ENCODE measurements at places on chromosomes 7 and 10.

DNA sequence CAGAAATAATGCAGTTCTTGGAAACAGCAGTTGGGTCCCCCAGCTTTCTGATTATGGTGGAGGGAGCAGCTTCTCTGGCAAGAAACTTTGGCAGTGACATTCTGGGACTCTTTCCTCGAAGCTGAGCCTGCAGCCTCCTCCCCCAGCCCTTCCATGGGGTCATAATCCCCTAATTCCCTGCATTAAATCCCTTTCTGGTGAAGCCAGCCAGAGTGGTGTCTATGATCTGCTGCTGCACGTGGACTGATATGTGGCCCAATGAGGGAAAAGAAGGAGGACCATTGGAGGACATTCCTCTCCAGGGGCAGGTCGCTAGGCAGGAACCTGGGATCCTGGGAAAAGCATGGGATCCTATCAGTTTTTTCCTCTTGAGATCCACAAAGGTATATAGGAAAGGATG lies 470.5 kb downstream of the RPS24 start:
- no peaks in the 10 kb centered on the region for H3K36me3 ChIP-seq
- no peak overlapping the region for H3K27ac ChIP-seq
- DNase-seq: no peak
- no peaks in the 10 kb centered on the region for H3K4me1 ChIP-seq

GRCh38 chr10:24344279-24344678 lies 135.3 kb downstream of the KIAA1217 start:
- no peak overlapping the region for H3K27ac ChIP-seq
- no peak overlapping the region for H3K4me3 ChIP-seq
- DNase-seq: no peak
- H3K36me3 ChIP-seq: no peaks in the 10 kb centered on the region
- H3K4me1 ChIP-seq: no peaks in the 10 kb centered on the region

DNA sequence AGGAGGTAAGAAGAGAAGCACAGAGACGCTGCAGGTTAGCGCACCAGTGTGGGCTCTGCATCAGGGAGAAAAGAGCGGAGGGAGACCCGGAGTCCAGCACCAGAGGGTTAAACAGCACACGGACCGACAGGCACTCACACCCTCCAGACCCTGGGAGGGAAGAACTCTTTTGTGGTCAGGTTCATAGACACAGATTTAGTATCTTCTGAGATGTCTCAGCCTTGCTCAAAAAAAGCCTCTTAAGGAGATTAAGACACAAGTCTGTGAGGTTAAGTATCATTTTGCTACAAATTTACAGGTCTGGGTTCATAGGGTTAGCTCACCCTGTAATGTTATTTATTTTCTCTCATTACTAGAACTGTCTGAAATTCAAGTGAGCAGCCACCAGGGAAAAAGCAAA lies 16.8 kb upstream of the NDST2 start:
- H3K4me1 ChIP-seq: no peaks in the 10 kb centered on the region
- H3K36me3 ChIP-seq: peaks cover 9% of the 10 kb centered on the region
- no peaks in the 10 kb centered on the region for H3K27me3 ChIP-seq
- no peak overlapping the region for H3K27ac ChIP-seq
- no peak overlapping the region for H3K4me3 ChIP-seq
- no peak for DNase-seq

- DNase-seq: no peak
- H3K4me3 ChIP-seq: no peak overlapping the region
- no peaks in the 10 kb centered on the region for H3K36me3 ChIP-seq
Observed at GRCh38 chr10:108819302-108819701, 1104.0 kb downstream of the XPNPEP1 start.

DNA sequence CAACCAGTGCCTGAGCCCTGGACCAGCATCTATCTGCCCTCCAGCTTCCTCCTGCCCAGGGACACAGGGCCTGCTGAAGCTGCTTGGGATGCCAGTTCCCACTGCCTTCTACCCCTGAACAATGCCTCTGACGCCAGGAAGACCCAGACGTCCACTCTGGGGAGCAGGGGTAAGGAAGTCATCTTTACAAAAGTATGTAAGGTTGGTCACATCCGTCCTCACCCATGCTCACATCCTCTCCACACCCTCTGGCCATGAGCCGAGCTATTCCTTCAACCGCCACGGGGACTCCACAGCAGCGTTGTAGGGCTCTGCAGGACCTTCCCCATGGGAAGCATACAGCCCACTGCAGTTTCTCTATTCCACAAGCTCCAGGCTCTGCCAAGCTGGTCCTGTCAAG lies 58.5 kb downstream of the CLRN3 start:
- H3K27me3 ChIP-seq: peaks cover 89% of the 10 kb centered on the region
- DNase-seq: no peak
- H3K4me3 ChIP-seq: no peak overlapping the region
- no peaks in the 10 kb centered on the region for H3K36me3 ChIP-seq
- H3K27ac ChIP-seq: no peak overlapping the region
- H3K4me1 ChIP-seq: peaks cover 5% of the 10 kb centered on the region

DNA sequence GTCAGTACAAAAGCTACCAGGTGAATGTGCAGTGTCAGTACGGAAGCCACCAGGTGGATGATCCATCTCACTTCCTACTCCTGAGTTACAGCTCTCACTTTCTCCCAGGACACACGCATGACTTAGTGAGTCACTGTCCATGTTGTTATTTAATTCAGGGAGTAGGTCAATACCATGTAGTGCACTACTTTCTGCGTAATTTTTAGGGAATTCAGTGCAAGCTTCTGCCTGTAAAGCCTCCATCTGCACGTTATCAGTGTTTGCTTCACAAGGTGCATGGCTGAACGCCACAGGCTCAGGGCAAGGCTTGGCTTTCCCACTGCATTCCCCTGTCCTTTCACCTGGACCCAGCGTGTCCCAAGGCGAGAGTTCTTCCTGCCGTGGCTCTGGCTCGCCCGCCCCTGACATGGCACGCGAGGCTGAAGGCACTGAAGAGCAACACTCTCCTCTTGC lies 59.5 kb downstream of the LARP4B start:
- H3K27ac ChIP-seq: peak overlapping the region; percentile 52
- peaks cover 17% of the 10 kb centered on the region for H3K36me3 ChIP-seq
- H3K4me3 ChIP-seq: no peak overlapping the region

- H3K27ac ChIP-seq: no peak overlapping the region
- no peaks in the 10 kb centered on the region for H3K36me3 ChIP-seq
- no peak for DNase-seq
- no peaks in the 10 kb centered on the region for H3K4me1 ChIP-seq
Observed at GRCh38 chr10:14397066-14397465, 66.3 kb upstream of the FRMD4A start.

- H3K36me3 ChIP-seq: no peaks in the 10 kb centered on the region
- no peak overlapping the region for H3K27ac ChIP-seq
- H3K4me1 ChIP-seq: no peaks in the 10 kb centered on the region
- H3K27me3 ChIP-seq: no peaks in the 10 kb centered on the region
Observed at GRCh38 chr7:114392686-114393085, 21.9 kb upstream of the FOXP2 start.

GRCh38 chr7:125847692-125848091 lies 918.1 kb upstream of the POT1 start:
- no peak overlapping the region for H3K4me3 ChIP-seq
- no peak overlapping the region for H3K27ac ChIP-seq
- no peaks in the 10 kb centered on the region for H3K36me3 ChIP-seq
- H3K27me3 ChIP-seq: no peaks in the 10 kb centered on the region
- no peak for DNase-seq
- H3K4me1 ChIP-seq: no peaks in the 10 kb centered on the region

DNA sequence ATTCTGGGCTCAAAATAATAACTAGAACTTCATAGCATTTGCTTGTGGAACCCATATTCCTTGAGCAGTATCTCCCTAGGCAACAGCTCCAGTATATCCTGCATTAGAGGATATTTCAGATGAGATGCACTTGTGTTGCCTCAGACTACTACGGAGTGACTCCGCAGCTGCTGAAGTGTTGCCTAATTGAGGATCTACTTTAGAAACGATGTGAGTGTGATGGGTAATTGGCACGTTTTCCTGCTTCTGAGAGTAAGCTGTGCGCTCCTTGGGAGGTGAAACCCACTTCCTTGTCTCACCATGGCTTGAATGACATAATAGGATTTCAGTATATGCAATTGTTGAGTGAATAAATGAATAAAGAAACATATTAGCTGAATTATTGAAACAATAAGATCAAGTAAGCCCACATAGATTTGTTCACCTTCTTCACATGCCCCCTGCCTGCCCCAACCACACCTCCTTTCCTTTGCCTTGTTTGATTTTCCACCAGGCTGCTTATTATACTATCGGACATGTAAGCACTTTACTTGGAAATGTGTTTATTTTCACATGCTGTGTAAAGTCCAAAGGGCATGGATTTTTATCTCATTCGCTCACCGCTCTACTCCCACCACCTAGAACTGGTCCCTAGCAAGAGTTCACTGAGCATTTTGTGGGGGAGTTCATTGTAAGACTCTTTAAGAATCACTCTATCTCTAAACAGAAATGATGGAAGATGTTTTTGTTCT lies 303.8 kb downstream of the KCNMA1 start:
- no peak overlapping the region for H3K4me3 ChIP-seq
- H3K27ac ChIP-seq: peak overlapping the region; percentile 70
- no peaks in the 10 kb centered on the region for H3K36me3 ChIP-seq
- no peak for DNase-seq
- H3K4me1 ChIP-seq: no peaks in the 10 kb centered on the region

- H3K27ac ChIP-seq: no peak overlapping the region
- no peak for DNase-seq
- H3K4me3 ChIP-seq: no peak overlapping the region
- H3K27me3 ChIP-seq: peaks cover 46% of the 10 kb centered on the region
- no peaks in the 10 kb centered on the region for H3K4me1 ChIP-seq
Observed at GRCh38 chr10:97525086-97525485, 26.4 kb downstream of the UBTD1 start.

DNA sequence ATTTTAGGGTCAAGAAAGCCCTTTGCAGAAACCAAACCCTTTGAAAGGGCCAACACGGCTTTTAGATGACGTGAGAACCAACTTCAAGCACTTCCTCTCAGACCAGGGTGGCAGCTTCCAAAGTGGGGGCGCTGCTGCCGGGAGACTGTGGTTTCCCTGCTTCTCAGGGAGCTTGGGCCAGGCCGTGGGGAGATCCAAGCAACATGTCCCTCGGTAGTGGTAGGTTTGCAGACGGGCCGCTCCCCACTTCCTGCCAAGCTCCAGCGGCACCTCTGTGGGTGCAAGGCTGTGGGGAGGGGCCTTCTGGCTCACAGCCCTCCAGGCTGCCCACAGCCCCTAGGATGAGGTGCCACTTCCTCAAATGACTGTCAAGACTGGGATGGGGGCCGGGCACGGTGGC lies 132.4 kb downstream of the FAM53B start:
- peak; percentile 72 for DNase-seq
- H3K4me1 ChIP-seq: peaks cover 46% of the 10 kb centered on the region
- H3K27ac ChIP-seq: peak overlapping the region; percentile 95
